ENCODE measurements at places on chromosomes 12 and 14.

- DNase-seq = no peak
Observed at GRCh38 chr12:123253641-123254459, 17.8 kb downstream of the CDK2AP1 start.

DNA sequence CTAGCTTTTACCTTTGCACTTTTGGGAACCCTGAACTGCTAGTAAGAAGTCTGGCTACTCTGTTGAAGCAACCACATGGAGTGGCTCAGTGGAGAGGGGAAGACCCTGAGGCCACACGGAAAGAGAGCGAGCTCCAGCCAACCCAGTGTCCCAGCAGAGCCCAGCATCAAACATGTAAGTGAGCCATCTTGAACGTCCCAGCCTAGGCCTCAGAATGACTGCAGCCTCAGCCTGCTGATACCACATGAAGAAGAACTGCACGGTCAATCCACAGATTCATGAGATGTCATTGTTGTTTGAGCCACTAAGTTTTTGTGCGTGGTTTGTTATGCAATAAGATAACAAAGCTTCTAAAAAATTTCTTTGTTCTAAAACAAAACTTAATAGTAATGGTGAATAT is 40.2 kb downstream of the TFCP2 start:
- no peak for DNase-seq

- no peak for DNase-seq
Observed at GRCh38 chr12:28268608-28269229, 78.5 kb downstream of the CCDC91 start.

DNA sequence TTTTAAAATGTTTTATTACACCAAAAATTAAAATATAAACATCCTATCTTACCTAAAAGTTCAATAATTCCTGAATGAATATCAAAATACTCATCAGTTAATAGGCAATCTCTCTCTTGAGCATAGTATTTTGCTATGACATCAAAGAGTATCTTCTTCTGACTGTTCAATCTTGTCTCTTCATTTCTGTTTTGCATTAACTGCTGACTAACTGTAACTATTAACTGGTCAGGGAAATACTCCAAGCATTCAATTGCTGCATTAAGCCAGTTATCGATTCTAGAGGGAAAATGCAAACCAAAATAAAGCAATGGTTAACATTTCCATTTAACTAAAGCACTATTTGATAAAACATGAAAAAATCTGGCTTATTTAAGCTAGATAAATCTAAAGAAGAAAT is 13.4 kb downstream of the DEPDC4 start:
- peak; percentile 2 for DNase-seq

DNA sequence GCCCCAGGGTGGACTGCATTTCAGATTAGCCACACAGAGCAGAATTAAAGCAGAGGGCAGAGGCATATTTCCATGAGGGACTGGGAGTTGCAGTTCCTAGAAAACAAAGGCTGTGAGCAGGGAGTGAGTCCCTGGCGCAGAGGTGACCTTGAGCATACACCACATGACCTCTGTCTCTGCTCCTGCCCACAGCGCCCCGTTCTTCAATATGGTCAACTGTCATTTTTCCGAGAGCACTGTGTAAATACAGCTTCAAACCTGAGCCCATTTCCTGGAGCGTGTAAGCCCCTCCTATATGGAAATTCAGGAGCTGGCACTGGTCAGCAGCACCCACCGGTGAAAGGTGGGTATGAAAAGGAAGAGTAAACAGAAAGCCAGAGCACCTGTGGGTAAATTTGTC is 192.2 kb upstream of the PELI2 start:
- no peak for DNase-seq

GRCh38 chr14:98924046-98924445 is 348.0 kb downstream of the BCL11B start:
- no peak for DNase-seq

DNA sequence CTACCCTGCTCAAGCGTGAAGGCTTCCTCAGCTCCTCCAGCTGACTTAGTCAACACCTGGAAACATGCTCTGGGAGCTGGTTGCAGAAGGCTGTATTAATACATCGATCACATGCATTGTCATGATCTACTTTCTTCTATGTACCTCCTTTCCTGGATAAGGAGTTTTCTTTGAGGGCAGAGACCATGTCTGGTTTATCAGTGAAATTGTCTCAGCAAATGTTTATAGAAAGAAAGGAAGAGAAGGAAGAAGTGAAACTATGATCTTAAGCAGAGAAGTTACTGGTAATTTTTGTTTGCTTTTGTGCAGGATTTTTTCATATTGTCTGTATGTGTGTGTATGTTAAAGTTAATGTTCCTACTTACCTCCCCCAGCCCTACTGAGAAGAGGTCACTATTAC is 4.5 kb downstream of the DYRK4 start:
- DNase-seq = no peak

DNA sequence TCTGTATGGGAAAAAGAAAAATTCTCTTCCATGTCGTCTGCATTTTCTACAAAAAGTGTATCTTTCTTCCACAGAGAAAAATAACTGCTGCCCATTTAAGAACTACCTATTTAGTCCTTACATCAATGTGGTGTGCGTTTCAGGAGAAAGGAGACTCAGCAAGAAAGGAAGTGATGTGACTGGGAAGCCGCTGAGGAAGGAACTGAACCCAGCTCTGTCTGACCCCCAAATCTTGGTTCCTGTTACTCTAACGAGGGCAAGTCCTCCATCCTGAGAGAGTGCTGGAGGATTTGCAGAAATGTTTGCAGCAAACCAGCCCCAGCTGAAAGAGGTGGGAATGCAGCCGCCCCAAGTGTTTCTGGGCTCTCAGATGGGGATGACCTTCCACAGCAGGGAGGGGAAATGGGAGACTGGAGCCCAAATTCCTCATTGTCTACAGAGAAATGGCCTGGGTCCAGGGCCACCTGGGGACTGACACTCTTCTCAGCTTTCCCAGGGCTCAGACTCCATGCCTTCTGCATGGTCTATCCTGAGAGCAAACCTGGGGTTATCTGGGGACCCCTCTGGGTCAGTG is 6.7 kb upstream of the MLEC start:
- no peak for DNase-seq

DNA sequence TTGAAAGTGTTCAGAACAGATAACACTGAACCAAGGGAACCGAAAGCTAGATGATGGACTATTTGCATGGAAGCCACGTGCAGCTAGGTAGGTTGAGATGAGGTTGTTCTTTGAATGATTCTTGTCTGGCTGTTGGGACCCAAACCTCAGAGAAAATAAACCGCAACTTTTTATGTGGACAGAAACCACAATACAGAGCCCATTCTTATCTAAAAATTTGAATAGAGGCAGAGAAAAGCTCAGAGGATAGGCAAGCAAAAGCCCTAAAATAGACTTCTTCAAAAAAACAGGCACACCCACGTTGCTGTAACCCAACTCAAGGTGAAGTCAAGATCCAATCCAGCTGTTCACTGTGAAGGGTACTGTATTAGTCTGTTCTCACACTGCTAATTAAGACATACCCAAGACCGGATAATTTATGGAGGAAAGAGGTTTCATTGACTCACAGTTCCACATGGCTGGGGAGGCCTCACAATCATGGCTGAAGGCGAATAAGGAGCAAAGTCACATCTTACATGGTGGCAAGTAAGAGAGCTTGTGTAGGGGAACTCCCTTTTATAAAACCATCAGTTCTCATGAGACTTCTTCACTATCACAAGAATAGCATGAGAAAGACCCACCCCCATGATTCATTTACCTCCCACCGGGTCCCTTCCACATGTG is 353.8 kb downstream of the AACS start:
- DNase-seq = no peak

DNA sequence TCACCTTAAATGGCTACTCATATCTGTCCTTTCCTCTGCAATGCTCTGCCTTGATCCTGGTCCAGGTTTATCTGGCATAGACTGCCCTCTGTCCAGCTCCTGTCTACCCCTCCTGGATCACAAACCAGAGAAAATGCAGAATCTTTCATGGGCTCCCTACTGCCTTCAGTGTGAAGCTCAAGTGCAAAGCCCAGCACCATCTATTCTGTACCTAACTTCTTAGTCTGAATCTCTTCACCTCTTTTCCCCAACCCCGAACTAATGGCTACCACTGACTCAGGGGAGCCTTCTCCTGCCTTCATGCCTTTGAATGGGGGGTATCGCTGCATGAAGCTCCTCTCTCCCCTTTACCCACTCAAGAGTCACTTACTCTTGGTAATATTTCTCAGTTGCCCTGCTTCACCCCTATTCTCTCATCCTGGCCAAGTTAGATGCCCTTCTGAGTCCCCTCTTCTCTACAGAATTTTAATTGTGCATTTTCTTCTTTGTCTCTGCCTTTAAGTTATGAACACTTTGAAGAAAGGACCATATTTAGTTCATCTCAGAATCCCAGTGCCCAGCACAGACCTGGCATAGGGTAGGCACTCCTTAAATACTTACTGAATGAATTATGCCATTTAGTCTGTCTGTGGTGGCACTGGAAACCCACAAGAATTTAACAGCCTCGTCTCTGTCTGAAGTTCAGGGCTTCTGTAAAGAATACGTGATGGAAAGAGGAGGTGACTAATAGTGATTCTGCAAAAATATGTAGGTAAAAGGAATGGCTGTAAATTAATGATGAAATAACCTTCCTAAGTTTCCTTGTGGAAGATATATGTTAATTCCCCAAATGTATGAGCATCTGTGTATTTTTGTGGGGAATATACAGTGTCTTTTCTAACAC is 191.3 kb upstream of the AMIGO2 start:
- DNase-seq = peak; percentile 99

DNA sequence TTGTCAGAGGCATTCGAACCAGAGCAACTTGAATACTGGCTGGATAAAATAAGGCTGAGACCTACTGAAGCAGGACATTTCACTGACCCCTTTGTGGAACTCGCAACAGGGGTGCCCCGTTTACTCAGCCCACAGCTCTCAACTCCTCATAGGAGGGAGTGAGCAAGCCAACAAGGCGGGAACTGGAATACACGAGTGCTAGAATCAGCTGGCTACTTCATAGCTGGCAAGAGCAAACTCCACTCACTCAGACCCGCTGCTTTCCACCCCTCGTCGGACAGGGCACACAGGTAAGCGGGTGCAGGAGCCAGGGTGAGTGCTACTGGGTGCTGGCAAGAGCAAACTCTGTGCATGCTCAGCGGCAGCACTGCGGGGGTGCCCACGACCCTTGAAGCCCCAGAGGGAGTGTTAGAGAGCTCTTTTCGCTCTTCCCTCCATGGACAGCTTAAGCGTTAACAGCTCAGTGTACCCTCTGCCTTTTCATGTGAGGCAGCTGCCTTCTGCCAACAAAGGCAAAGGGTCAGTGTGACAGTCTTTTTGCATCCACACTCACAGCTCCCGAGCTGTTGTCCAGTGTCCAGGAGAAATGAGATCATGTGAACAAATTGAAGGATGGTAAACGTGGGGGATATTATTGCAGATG is 15.7 kb downstream of the CAPZA3 start:
- DNase-seq = no peak

GRCh38 chr12:1527789-1528188 is 66.6 kb downstream of the FBXL14 start:
- DNase-seq = peak; percentile 73

DNA sequence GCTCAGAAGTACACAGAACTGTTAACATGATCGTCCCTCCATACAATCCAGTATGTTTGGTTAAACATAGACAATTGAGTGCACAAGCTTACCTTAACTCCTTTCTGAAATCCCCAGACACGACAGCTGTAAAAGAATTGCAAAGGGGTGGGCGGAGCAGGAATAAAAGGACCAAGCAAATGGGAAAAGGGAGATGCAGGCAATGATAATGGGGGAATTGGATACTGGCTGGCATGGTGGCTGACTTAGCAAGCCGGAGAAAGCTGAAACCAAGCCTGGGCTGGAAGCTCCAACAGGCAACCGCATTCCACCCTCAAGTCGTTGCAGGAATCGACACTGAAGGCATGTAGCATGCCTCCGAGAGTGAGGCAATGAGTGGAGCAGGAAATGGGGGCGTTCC is 96.8 kb upstream of the TMEM132C start:
- no peak for DNase-seq

- no peak for DNase-seq
Observed at GRCh38 chr14:91409928-91410718, 7.5 kb downstream of the CCDC88C start.

DNA sequence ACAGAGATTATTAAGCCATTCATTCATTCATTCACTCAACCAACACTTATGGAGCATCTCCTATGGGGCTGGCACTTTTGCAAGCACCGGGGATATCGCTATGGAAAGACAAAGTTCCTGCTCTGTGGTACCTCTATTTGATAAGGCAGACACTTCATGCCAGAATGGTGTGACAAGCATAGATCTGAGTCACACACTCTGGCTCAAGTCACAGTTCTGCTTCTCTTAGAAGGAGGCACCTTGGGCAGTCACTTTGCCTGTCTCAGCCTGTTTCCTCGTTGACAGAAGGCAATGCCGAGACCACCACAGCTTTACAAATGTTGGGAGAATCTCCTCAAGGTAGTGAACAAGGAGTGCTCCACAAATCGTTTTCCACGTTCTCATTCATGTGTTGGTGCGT is 205.2 kb downstream of the SLC41A2 start:
- DNase-seq = no peak

DNA sequence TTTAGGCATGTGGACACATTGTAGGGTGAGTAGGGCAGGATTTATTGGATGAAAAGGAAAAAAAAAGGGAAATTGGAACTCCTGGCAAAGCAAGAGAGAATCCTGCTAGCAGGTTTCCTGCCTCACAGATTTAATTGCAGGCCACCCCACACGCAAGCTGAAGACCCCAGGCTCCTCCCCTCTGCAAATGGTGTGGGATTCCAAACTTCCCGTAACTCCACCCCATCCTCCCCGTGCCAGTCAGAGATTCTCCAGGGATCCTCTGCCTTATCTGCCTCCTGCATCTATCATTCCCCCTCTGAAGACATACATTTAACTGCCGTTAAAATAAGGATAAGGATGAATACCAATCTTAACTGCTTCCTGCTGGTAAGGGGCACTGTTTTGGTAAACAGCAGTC is 249.8 kb upstream of the GARIN2 start:
- no peak for DNase-seq

GRCh38 chr12:106154751-106155273 is 16.1 kb upstream of the NUAK1 start:
- peak; percentile 36 for DNase-seq

- DNase-seq = no peak
Observed at GRCh38 chr12:11437966-11438365, 42.6 kb upstream of the PRB2 start.

DNA sequence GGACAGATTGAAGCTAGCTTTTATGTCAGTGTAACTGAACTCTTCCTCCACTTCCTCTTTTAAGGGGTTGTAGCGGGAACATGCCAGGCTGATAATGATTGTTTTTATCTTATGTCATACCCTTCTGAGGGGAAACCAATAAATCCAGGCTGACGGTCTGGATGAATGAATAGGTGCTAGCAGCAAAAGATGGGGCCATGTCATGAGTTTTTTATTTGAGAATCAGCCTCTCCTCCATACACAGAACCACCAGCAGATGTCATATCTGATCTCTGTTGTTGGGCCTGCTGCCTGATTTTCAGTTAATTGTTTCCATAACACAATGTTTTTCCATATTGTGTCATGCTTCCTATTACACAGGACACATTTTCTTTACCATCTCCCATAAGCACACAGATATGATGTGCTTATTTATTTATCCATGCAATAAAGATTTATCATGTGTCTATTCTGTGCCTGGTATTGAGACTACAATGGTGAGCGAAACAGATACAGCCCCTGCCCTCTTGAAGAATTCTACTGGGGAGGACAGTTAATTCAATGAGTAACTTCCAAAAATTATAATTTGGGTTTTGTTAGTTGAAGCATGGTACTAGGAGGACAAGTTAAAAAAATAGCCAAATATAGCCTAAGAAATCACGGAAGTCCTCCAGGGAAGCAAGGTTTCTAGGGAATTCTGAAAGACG is 33.6 kb upstream of the CRY1 start:
- DNase-seq = peak; percentile 2

GRCh38 chr12:45336331-45336730 is 120.4 kb downstream of the ANO6 start:
- DNase-seq = peak; percentile 45

- no peak for DNase-seq
Observed at GRCh38 chr12:31369712-31370521, 44.0 kb upstream of the SINHCAF start.

Data from kidney glomerular epithelial cell (primary cell).